NCI-H1930 (cell line): ENCODE measurements at places on chromosomes 1 and 21.

DNA sequence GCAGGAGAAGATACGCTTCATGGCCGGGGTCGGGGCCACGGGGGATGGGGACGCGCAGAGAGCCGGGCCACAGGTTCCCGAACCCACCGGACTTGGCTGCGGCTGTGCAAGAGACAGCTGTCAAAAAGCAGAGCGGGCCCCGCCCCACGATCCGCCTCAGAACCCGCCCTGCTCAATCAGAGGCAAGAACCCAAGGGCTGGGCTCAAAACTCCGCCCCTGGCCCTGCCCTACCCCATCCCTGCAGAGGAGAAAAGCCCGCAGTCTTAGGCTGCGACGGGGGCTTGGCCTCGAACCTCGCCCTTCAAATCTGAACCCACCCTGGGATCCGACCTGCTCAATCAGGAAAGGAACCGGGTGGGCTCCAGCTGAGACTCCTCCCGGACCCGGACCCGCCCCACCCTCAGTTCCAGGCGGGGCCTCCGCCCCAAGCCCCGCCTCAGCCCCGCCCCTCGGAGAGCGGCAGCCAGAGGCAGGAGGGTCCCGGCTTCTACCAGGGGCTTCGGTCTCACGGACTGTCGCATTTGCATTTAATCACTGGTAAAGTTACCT lies at the start of gene ANKRD35:
Gene ANKRD35, minus strand, starts transcription at position 129 of the 550 bp plus-strand sequence. Its CDS starts 108 bp downstream, at position 21.
- peak; percentile 57 for DNase-seq

DNA sequence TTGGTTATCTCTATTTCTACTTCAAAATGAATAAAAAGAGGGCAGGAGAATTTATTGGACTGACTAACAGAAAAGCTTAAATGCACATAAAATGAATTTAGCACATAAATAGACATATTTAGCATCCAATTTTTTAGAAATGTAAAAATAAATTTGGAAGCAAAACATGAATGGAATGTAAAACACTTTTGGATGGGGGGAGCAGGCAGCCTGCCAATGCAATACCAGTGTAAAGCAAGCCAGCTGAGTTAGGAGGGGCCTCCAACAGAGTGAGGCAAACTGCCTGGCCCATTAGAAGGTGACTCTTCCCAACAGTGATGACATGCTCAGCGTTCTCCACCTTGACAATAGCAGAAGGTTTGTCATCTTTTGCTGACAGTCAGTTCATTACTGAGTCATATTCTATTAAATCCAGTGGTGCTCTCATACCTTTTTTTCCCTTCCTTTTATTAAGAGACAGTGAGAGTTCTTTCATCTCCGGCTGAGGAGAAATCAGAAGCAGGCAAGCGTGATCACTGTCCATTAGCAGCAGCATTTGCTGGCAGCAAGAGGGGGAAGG lies 19.5 kb upstream of the EXO1 start:
- DNase-seq = no peak

GRCh38 chr1:115771847-115772457 lies 3.4 kb upstream of the CASQ2 start:
- DNase-seq = peak; percentile 70

- DNase-seq = no peak
Measured at GRCh38 chr21:46127239-46128105, 27.9 kb downstream of the FTCD start.
